Substantia nigra (tissue), 51 donors: ENCODE measurements at places on chromosomes 6 and 20.

DNA sequence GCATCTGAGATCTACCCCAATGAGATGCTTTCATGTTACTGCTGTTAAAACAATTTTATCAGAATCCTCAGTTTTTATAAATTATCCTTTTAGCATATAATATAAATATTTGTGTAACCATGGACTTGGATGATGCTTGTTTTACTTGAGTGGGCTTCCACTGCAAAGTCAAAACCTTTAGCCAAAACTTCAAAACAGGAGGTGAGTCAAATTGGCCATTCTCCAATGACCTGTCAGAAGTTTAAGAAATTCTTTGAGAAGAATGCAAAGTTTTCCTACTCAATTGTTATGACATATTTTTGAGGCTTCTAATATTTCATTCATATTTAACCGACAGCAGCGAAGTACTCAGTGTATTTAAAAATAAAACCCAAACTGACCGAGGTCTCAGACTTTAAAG lies 507.9 kb downstream of the EYS start:
- DNase-seq, result no peak

GRCh38 chr20:15703171-15703911 lies 869.9 kb downstream of the KIF16B start:
- no peak for DNase-seq

DNA sequence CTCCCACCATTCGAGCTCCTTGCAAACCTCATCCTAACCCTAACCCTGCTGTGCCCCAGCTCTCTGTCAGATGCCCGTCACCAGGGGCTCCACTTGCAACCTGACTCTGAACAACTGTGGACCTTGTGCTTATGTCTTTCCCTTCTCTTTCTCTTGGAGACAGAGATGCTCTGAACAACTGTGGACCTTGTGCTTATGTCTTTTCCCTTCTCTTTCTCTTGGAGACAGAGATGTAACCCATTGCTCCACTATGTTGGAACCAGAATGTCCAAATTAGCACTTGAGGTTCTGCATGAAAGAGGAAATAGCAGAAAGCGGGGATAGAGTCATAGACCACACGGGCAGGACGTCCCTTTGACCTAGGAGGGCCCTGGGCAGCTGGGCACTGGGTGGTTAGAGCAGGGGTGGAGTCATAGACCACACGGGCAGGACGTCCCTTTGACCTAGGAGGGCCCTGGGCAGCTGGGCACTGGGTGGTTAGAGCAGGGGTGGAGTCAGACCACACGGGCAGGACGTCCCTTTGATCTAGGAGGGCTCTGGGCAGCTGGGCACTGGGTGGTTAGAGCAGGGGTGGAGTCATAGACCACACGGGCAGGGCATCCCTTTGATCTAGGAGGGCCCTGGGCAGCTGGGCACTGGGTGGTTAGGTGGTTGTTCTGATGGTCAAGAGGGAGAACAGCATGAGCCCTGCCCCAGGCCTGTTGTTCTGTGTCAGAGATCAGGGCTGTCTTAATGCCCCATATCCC lies 22.2 kb downstream of the PCMTD2 start:
- no peak for DNase-seq

DNA sequence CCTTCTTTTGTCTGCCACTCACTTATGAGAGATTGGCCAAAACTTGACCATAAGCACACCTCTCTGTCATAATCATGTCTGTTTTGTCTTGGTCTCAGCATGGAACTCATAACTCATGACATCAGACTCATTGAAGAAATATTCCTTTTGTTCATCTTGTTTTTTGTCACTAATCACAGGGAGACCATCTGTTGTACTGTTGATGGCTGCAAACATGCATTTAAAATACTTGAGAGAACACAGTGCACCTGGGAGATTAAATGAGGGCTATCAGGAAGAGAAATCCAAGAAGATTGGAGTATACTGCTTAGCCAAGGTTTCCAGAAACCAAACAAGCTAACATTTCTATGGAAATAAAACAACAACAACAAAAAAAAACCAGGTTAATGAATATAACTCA lies 689.7 kb downstream of the EPM2A start:
- DNase-seq, result no peak

GRCh38 chr6:44737341-44737740 lies 349.8 kb downstream of the CDC5L start:
- DNase-seq, result no peak

- no peak for DNase-seq
Observed at GRCh38 chr6:134007077-134007476, 45.3 kb downstream of the SLC2A12 start.

DNA sequence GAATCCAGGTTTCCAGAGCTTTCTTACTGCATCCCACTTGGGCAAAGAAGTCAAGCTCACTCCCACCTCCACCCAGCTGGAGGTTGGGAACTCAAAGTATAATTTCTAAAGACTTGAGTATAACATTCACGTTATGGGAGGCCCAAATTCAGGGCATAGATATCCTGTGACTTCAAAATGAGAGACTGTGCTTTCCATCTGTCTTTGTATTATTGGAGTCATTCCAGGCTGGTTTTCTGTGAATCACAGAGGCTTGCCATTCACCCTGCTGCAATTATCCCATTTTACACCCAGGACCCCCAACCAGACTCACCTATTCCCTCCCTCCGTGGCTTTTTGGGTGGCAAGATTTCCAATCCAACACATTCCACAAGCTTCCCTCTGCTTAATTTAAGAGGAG lies 19.3 kb upstream of the SRC start:
- no peak for DNase-seq

- DNase-seq, result no peak
Observed at GRCh38 chr6:53501432-53501831, 43.5 kb downstream of the GCLC start.

DNA sequence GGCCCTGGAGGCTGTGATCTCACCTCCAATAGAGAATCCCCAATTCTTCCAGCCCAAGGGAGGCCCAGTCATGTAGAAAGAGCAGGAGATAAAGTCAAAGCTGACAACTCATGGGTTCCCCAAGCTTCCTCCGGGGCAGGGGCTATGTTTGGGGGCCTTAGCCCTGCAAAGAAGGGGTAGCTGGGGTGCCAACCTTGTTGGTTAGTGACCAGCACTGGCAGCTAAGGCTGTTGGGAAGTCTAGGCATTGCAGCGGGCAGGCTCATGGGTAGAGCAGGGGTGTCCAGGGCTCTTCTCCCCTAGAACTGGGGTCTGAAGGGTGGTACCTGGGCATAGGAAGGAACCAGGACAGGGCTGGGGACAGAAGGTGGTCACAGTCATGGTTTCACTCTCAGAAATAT lies 36.4 kb downstream of the TGM2 start:
- DNase-seq, result no peak

- DNase-seq, result no peak
Observed at GRCh38 chr6:155646443-155646842, 190.8 kb upstream of the NOX3 start.

- no peak for DNase-seq
Observed at GRCh38 chr6:156160007-156160794, 617.0 kb upstream of the ARID1B start.

DNA sequence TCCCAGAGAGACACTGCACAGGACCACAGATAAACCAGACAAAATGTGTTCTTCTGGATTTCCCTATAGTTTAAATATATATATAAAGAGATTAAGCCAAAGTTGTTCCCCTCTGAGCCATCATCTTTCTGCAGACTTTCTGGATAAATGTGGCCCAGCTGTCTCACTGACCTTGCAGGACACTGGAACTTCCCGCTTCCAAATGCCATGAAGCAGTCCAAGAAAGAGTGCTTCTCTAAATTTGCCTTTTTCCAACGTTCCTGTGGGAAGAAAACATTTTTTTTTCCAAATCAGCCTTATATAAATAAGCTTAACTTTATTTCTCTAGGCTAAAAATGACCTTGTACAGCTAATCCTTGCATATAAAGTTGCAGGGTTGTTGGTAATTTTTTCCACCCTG lies 65.7 kb downstream of the CYP39A1 start:
- DNase-seq, result no peak

DNA sequence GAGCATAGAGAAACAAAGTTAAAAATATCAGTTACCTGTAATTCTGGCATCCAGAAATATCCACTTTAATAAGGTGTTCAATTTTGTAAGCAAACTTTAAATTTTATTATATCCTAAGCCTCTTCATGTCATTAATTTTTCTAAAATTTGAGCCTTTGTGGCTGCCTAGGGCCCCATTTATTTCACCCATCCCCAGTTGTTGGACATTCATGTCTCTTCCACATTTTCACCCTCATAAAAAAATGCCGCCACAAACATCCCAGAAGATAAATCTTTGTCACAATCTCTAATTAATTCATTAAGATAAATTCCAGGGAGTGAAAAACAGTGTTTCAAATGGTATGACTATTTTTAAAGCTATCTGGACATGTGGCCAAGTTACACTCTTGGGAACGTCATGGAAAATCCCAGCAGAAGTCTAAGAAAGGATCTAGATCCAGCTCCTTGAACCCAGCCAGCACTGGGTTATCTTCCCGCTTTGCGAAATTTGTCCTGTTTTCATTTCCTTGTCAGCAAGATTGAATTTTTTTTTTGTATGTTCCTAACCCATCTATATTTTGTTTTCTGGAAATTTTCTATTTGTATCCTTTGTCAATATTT lies 97.2 kb downstream of the TMEM242 start:
- DNase-seq, result no peak

DNA sequence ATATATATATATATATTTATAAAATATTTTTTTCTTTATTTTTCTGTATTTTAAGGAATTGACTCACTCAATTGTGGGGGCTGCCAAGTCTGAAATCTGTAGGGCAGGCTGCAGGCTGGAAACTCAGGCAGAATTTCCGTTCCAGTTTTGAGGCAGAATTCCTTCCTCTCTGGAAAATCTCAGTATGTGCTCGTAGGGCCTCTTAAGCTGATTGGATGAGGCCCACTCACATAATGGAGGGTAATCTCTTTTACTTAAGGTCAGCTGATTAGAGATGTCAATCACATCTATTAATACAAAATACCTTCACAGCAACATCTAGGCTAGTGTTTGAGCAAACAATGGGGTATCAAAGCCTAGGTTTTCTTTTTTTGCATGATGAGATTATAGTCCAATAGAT lies 244.7 kb upstream of the RNF24 start:
- DNase-seq, result no peak

DNA sequence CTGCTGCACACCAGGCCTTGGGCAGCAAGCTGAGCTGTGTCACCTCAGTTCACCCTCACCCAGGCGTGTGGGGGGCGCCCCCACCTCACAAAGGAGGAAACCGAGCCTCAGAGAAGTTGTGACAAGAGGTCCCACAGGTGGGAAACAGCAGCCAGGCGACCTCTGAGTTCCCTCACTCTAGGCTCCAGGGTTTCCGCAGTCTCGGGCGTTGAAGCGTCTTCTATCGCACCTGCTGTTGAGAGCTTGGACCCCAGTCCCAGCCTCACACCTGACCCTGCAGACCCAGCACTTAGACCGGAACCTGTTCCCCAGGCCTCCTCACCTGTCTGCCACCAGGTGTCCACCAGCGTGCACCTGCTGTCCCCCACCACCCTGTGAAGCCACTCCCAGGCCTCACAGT lies 22.3 kb upstream of the APMAP start:
- DNase-seq, result no peak

DNA sequence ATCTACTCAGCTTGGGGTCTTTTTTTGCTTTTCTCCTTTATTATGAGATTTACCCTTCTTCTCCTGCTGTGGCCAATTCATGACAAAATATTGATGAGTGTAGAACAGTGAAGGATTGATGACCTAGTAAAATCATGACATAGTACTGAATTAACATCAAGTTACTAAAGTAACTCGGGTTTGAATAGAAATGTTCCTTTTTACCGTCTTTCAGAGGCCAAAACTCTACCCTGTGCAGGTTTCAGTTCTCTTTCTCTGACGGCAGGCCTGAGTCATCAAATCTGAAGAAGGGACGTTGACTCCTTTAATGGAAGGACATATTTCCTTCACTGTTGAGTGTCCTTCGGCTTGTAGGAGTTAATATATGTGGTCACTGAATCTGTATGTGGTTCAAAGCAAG lies 80.7 kb downstream of the RREB1 start:
- no peak for DNase-seq

GRCh38 chr6:105382496-105382895 lies 20.4 kb downstream of the PREP start:
- no peak for DNase-seq

DNA sequence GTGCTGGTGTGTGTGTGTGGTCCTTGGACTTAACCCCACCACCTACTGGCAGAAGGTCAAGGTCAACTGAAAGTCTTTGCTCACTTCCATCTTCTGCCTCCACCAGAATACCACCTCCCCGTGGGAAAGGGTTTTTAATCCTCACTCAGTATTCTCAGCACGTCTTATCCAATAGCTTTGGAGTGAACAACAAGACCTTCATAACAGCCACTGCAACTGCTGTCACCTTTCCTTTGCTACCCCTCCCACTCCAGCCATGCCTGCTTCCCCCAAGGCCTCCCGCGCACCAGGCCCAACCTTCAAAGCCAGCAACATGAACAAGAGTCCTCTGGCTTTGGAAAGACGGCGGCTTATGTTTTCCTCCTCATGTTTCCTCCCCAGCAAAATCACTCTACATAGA lies 787 bp upstream of the BTN2A2 start:
- DNase-seq, result no peak
